ENCODE measurements at places on chromosomes 1 and 21.

DNA sequence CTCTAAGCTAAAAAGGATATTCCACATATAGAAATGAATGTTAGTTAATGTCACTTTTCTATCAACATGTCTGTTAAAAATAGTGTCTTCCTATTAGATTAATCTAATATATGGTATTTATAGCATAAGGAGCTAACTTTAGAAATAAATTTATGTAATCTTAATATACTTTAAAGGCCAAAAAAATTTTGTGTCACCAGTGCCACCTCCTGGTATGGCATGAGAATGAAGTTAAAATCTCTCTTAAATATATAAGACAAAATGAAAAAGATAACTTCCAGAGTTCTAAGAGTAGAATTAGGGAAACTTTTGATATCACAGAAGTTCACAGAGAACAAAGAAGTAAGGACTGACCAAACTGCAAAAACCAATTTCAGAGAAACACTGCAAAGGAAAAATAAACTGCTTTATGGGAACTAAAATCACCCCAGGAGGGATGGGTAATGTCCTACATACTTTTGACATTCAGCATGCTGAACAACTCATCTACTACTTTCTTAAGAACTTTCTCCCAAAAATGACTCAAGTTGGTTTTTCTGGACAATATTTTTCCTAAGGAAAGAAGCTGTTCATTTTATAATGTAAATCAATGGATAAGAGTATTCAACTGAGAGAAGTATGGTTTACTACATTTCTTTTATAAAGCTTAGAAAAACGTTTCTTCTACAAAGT, 82.8 kb downstream of the TRIM33 start:
- peak; percentile 9 for DNase-seq

DNA sequence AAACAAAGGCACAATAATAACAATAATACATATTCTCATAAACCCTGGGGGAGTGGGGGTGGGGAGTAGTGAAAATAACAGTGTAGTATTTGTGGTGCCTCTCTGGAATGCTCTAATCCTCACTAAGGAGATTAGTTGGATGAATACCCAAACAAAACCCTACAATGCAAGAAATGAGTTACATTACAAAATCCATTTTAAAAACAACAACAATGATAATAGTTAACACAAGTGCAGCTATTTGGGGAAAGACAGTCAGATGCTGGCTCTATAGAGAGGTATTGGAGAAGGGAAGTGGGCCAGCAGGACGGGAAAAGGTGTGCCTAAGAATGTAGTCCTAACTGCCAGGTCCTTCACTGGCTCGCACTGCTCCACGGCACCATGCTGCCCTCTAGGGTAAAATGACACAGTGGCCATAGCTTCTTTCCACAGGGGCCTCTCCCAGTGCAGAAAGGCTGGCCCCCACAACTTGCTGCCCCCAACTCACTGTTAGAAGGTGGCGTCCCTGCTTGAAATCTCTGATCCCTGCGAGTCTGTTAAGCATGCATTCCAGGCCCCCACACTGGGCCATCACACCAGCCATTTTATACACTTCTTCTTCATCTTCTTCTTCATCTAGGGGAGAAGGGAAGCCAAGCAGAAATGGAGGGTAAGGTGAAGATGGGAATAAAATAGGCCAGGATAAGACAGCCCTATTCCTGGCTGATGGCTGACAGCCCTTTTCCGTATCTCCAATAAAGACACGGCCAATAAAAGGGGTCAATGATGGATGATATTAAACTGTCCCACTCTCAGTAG, 113.8 kb downstream of the UBR4 start:
- DNase-seq, result no peak

GRCh38 chr1:168091720-168092550, 44.8 kb downstream of the GPR161 start:
- no peak for DNase-seq

DNA sequence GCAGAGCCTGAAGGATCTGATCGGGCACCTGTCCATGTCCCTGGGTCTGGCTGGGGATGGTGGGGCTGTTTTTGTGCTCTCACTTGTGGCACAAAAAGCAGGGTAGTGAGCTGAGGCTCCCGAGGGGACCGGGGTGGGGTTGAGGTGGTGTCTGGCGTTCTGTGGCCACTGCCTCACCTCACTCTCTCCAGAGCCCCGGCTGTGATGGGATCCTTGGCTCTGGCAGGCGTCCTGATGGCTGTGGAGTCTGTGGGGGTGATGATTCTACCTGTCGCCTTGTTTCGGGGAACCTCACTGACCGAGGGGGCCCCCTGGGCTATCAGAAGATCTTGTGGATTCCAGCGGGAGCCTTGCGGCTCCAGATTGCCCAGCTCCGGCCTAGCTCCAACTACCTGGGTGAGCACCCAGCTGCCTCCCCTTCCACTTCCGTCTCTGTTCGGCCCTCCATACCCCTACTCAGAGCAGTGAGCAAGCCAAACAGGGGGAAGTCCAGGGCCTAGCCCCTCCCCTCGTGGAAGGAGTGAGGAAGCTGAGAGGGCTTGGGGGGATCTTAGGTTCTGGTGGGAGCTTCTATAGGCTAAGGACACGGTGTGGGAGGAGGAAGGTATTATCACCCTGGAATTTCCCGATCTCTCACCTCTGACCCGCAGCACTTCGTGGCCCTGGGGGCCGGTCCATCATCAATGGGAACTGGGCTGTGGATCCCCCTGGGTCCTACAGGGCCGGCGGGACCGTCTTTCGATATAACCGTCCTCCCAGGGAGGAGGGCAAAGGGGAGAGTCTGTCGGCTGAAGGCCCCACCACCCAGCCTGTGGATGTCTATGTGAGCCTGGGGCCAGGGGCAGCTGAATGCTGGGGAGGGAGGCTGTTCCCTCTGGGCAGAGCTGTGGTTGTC, 7.0 kb downstream of the ADAMTSL4 start:
- DNase-seq, result no peak
